ENCODE measurements at places on chromosomes 2 and 18.

DNA sequence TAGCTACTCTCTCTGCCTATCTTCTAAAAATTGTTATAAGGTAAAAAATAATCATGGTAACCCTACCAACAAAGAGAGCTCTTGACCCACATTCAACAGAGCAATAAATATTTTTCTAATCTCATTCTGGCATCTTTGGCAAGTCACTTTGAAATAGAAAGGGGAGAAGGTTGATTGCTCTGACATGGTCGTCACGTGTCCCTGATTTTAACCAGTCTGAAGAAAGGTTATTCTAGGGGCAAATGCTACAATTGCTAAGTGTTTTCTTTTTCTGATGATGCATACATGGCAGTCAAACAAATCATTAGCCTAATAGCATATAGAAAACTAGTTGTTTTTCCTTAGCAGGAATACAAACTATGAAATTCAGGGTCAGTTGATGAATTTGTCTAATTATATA lies 153.3 kb upstream of the MAP3K20 start:
- no peak for DNase-seq

DNA sequence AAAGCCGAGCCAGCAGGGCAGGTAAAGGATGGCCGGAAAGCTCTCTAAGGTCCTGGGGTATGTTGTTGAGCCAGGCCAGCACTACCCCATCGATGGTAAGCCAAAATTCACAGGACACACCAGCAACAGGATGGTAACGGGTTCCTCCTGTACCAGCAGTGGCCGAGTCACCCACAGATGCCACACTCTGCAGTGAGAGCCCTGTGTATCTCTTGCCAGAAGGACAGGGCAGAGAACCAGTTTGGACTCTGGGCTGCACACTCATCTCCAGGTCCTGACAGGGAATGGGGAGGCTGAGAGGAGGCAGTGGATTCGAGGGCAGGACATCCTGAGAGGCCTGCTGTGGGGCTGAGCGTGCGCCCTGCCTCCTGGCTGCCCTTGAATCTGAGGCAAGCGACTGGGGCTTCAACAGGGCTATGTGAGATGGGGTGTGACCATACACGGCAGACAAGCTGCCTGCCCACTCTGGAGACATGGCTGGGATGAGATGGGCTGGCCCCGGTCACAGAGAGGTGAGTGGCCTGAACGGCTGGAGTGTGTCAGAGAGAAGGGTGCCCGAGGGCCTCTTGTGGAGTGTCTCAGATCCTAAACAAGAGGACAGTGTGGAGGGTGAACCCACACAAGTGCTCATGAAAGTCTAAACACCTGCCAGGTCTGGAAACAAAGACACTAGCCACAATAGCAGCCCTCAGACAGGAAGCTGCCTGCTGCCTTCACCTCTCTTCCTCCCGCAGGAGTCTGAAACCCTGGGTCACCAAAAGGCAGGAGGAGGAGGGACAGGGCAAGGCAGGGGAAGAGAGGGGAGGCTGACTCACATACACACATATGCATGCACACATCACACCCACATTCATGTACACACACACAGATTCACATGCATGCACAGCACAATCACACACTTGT lies 182.3 kb downstream of the LOXHD1 start:
- no peak for DNase-seq

DNA sequence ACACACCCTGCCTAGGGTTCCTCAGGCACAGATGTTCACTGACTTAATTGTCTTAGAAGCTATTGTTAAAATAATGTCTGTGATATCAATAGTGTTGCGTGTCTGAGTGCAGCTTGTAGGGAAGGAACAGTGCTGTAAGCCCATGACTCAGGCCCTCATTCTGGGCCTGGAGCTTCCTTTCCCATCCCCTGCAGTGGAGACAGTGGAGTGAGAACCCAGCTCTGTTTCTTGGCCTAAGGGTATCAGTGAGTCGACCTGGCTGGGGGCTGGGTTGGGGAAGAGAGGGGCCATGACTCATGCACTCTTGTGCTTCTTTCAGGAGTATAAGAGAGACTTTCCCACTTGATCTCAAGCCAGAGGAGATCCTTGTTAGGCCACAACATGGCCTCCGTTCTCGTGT lies 106.8 kb downstream of the HRH4 start:
- peak; percentile 45 for DNase-seq

GRCh38 chr2:216379977-216380376 lies 7.7 kb upstream of the MARCHF4 start:
- DNase-seq, result no peak

- DNase-seq, result no peak
Measured at GRCh38 chr18:23054553-23054952, 80.7 kb upstream of the CABLES1 start.
